ENCODE measurements at places on chromosomes 1 and 21. TPM values are rescaled to one million over a fixed set of nuclear protein-coding genes. Genes with fewer than 3 reads are reported as not detected.
A peak's percentile ranks its signal among the peaks of the same experiment; 100 is the strongest.

DNA sequence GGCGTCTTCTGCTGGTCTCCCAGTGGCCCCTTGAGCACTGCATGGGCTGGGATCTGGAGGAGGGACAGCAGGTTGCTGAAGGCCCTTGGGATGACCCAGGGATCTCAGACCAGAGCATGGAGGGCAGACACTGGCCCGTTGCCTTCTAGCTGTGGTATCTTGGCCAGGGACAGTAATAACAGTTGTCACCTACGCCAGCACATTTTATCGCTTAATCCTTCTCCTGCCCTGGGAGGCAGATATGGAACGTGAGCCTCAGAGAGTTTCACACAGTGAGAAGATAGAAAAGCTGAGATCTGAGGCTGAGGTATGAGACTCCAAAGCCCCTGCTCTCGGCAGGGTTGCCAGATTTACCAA lies 40.1 kb upstream of the RD3 start:
- no peak for DNase-seq

- no peak for DNase-seq
These were observed 7.5 kb upstream of the C2CD2 start for GRCh38 chr21:41961282-41961701.

DNA sequence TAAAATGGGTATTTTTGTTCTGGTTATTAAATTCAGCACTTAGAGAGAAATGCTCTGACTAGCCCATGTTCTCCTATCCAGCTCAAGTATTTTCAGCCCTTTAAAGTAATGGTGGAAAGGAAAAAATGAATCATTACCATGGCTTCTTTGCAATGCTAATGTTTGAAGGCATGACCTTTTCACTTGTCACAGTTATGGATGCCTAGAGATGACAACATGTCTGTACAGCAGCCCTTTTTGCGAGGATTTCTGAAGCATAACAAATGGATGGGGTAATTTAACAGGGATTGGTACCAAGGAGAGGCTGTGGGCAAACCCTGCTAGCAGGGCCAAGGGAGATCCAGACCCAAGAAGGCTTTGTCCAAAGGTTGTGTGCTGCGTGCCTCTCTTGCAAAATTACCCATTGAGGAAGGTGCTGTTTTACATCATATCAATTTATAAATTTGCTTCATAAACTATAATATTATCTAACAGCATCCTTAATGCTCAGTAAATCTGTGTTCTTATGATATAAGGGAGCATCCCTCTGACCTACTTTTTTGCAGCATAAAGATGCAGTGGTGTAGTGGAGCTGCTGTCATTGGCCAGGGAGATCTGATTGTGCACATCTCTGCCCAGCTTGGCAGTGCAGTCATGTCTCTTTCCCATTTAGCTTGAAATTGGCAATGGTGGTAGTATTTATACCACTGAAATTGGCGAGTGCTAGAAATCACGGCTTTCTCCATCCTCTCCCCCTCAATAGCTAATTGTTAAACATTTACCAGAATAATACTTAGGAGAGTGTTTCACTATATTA lies 327.1 kb downstream of the PCP4 start:
- DNase-seq = no peak

GRCh38 chr1:18820791-18821641 lies 38.4 kb downstream of the TAS1R2 start:
- DNase-seq = peak; percentile 61

DNA sequence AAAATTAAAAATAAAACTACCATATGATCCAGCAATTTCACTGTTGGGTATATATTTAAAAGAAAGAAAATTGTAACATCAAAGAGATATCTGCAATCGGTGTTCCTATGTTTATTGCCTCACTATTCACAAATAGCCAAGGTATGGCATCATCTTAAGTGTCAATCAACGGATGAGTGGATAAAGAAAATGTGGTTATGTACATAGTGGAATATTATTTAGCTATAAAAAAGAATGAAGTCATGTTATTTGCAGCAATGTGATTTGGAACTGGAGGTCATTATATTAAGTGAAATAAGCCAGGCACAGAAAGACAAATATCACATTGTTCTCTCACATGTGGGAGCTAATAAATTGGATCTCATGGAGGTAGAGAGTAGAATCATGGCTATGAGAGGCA lies 76.3 kb downstream of the RD3 start:
- no peak for DNase-seq

- DNase-seq = no peak
These were observed 6.5 kb downstream of the CACHD1 start for GRCh38 chr1:64476251-64476952.

- no peak for DNase-seq
These were observed 57.4 kb downstream of the PTPRC start for GRCh38 chr1:198696211-198696610.

DNA sequence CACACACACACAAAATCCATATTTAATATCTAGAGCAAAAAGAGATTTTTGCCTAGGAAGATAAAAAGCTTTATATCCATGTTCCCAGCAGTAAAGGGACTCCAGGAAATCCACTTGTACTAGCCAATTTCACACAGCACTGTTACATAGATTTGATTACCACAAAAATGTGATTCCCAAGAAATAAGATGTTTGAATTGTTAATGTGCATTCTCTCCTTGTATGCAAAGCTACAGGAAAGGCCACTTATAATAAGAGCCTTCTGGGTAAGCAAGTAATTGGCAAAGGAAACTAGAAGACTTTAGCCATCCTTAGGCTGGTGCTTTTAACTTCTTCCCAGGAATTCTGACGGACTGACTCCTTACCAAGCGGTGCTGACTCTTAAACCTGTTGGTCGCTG lies 89.3 kb downstream of the LBR start:
- DNase-seq = no peak

- DNase-seq = no peak
These were observed 41.1 kb downstream of the GLIS1 start for GRCh38 chr1:53697721-53698383.

GRCh38 chr1:228366062-228366865 lies 40.4 kb downstream of the TRIM11 start:
- no peak for DNase-seq

DNA sequence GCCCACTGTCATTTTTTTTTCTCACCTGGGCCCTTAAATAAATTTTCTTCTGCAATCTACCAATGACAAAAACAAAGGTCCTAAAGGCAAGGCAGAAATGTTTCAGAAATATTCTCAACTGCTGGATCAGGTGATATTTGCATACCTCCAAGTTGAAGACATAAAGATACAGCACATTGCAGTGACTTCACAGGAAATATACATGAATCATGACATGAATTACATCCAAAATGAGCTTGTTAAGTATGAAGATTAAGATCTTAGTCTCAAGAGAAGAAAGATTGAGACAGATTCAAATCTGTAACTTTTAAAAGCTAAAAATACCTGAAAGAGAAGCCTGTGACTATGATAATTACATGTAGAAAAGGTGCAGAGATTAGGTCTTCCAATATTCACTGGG lies 207.8 kb downstream of the SIPA1L2 start:
- DNase-seq = no peak

GRCh38 chr1:239733995-239734394 lies 347.6 kb downstream of the CHRM3 start:
- no peak for DNase-seq

- DNase-seq = peak; percentile 68
These were observed 163.2 kb upstream of the COL6A1 start for GRCh38 chr21:45818276-45818903.

DNA sequence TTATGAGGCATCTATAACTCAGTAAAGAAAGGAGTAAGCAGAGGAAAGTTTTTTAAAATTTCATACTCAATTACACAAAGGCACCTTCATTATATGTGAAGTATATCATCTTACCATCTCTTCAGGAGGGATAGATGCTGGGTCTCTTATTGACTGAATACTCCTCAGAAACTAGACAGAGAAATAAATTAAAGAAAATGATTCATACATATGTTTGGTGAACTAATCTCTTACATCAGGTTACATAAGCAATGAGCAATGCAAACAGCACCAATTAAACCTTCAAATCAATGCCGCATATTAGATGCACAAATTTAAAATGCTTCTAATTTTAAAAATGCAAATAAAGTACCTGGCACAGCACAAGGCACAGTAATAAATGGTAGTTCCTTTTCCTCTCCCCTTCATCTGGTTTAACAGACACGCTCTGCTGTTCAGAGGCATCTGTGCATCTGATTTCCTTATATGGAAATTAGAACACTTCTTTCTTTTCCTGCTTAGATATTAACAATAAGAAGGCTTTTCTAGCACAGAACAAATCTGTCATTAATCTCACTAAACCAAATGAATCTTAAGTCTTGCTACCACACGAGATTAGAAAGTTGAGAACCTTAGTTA lies 20.0 kb downstream of the SCYL3 start:
- DNase-seq = no peak

GRCh38 chr1:42824481-42825035 lies 7.4 kb upstream of the SVBP start:
- no peak for DNase-seq

GRCh38 chr1:164308101-164308500 lies 250.9 kb upstream of the PBX1 start:
- DNase-seq = no peak

DNA sequence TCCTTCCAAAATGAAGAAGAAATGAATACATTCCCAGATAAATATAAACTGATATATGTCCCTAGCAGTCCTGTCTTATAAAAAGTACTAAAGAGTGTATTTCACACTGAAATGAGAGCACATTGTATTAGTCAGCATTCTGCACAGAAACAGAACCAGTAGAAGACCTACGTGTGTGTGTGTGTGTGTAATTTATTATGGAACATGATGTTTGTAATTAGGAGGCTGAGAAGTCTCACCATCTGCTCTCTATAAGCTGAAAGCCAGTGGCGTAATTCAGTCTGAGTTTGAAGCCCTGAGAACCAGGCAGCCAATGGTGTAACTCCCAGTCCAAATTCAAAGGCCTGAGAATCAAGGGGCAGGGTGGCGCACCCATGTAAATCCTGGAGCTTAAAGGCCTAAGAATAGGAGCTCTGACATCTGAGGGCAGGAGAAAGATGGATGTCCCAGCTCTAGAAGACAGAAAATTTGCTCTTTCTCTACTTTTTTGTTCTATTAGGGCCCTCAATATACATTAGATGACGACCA lies 146.5 kb upstream of the LYPLAL1 start:
- no peak for DNase-seq

GRCh38 chr1:56301791-56302190 lies 277.6 kb downstream of the PLPP3 start:
- no peak for DNase-seq

DNA sequence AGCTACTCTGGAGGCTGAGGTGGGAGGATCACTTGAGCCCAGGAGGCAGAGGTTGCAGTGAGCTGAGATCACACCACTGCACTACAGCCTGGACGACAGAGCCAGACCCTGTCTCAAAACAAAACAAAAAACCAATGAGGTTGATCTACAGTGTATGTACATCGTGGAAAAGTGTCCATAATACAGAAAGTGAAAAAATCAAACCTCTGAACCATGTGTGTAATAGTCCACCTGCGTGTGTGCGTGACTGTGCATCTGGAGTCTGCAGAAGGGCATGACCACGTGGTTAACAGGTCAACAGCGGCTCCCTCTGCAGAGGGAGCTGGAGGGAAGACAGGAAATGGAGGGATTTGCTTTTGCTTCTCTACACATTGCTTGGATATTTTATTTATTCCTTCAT lies 32.4 kb upstream of the ENO1 start:
- DNase-seq = no peak

DNA sequence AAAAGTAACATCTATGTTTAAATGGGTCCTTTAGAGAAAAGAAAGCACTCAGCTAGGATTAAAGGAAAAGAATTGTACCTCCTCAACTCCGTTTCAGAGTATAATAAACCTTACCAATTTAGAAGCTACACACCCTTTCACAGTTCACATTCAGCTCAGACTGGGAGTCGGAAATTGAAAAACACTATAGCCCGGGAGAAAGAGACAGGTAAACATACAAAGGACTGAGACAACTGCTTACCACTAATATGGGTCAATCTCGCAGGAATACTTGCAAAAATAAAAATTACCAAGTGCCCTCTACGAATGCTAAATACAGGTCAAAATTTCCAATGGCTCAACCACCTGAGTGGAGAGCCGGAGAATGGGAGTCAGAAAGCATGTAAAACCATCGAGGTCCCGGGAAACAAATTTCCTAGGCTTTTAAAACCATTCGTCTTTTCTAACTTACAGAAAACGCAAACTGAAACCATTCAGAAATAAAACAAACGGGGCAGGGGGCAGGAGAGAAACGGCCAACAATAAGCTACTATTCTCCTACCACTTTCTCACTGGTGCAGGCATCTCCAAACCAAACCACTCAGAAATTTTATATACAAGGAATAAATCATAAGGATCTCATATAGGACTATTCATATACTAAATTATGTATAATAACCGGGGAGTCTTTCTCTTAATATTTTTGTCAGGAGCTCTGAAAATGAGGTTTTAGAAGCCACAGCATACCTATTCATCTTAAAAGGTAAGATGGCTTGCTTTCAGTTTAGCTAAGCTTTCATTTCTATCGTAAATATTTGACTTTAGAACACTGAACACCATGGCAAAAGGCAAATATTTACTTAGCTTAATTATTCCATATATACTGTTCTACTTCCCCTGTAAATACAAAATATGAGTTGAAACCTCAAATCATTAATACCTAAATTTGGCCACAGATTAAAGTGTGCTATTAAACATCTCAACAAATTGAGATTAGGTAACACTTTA lies 136.5 kb downstream of the RERE start:
- DNase-seq = no peak

DNA sequence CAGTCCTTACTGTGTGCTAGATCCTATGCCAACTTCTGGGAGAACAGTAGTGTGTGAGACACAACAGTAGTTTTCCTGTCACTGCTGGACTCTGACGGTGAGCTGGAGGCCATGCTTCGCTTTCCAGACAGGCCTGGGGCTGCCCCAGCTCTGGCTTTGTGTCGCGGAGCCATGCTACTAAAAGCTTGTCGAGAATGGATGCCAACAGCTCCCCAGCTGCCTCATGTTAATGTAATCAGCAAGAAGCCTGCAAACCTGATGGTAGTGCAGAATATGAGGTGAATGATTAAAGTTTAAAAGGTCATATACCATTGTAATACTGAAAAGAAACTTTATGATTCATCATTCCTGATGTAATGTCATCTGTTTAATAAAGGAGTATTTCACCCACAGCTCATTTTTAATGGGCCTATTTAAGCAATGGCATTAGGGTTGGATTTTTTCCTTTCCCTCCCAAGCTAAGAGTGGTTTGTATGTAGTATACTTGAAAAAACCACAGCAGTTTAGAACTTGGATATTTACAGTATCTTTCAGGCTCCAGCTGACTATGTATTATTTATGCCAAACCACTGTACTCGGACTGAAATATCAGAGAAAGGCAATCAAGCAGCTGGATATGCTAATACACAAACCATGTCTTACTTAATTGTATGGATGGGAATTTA lies 343.0 kb downstream of the NUF2 start:
- DNase-seq = no peak

The PAQR6 gene
- total RNA-seq = 9.6 TPM

The LCE3D gene
- not detected for total RNA-seq

The AGO3 gene
- total RNA-seq = 30.1 TPM

The INPP5B gene
- total RNA-seq = 53.6 TPM

The DISP1 gene
- 3.3 TPM for total RNA-seq

The STUM gene
- not detected for total RNA-seq

The CCDC185 gene
- not detected for total RNA-seq

The QSOX1 gene
- 44.9 TPM for total RNA-seq

The C1QA gene
- not detected for total RNA-seq

The GBP7 gene
- not detected for total RNA-seq
